ENCODE measurements at places on chromosomes 12 and 14.

DNA sequence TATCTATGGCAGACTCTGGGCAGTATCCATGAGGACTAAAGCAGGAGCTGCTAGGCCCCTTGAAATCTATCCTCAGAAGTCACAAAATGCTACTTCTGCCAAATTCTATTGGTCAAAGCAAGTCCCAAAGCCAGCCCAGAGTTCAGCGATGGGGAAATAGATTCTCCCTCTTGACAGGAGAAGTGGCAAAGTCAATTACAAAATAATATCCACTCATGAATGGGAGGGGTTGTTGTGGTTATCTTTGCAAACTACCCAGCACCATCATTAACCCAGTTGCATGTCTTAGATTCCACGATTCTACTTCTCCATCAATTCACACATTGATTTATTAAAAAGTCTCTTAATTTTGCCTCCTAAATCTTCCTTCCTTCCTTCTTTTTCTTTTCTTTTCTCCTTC lies 30.7 kb upstream of the STXBP6 start:
- no peak for DNase-seq

- no peak for DNase-seq
Observed at GRCh38 chr12:96244826-96245225, 50.7 kb downstream of the ELK3 start.

GRCh38 chr14:83988275-83988674 lies 1541.7 kb upstream of the FLRT2 start:
- no peak for DNase-seq

GRCh38 chr14:68036202-68036601 lies 216.6 kb downstream of the RAD51B start:
- DNase-seq, result no peak

- no peak for DNase-seq
Observed at GRCh38 chr14:101774006-101774795, 12.7 kb downstream of the PPP2R5C start.

DNA sequence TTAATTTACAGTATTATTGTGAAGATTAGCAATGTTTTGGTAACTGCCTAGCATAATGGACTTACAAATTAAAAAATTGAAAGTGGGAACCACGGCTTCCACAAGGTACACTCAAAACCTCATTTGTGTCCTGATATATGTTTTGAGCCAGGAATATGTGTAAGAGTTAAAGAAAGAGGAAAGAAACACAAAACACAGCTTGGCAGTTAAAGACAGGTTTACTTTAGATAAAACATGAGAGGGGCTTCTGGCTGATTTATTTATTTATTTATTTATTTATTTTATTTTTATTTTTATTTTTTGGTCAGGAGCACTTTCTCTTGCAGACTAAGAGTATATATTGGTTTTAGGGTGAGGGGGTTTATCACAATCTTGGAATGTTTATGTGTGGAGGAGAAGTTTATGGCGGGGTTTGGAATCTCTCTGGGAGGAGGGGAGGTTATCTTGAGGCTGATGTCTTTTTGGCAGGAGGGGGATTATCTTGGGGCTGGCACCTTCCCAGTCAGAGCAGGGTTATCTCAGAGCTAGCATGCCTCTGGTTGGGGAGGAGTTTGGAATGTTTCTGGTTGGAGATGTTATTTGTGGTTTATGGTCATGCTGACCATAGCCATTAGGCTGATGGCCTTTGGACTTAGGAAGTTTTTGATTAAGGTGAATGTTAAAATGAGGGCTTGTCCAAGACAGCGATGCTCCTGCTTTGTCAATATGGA lies 436.7 kb downstream of the DAD1 start:
- no peak for DNase-seq

- DNase-seq, result no peak
Observed at GRCh38 chr12:127500512-127501035, 766.4 kb upstream of the TMEM132C start.

GRCh38 chr12:53746592-53747092 lies 5.1 kb downstream of the CISTR start:
- peak; percentile 86 for DNase-seq

DNA sequence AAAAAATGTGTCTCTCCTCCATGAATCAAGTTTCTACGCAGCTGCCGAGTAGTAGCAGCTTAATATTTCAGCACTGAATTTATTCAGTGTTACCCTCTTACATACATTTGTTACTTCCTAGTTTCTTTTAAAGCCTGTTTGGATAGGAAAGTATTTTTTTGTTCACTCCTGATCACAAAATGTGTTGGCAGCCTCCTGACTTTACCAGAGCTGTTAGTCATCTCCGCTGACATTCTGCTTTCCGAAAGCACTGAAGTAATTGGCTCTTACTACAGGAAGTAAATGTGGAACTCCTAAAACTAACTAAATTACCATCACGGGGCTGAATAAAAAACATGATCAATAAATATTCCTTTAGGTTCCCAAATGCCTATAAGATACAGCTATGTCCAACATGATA lies 225.5 kb downstream of the EPS8 start:
- DNase-seq, result peak; percentile 50

DNA sequence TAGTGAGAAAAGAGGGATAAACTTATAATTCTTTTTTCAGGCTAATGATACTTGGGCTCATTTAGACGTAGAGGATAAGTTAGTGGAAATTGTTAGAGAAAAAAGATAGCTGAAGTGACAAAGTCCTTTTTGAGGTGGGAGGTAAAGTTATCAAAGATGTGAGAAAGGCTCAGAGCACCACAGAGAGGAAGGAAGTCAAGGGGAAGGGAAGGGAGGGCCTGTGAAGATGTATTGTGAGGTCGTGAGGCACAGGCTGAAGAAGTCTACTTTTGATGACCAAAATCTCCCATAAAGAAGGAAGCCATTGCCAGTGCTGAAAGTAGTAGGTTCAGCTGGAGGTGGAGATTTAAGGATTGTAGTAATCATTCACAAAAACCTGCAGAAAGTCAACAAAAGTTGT lies 19.4 kb upstream of the PTGDR start:
- DNase-seq, result peak; percentile 21

DNA sequence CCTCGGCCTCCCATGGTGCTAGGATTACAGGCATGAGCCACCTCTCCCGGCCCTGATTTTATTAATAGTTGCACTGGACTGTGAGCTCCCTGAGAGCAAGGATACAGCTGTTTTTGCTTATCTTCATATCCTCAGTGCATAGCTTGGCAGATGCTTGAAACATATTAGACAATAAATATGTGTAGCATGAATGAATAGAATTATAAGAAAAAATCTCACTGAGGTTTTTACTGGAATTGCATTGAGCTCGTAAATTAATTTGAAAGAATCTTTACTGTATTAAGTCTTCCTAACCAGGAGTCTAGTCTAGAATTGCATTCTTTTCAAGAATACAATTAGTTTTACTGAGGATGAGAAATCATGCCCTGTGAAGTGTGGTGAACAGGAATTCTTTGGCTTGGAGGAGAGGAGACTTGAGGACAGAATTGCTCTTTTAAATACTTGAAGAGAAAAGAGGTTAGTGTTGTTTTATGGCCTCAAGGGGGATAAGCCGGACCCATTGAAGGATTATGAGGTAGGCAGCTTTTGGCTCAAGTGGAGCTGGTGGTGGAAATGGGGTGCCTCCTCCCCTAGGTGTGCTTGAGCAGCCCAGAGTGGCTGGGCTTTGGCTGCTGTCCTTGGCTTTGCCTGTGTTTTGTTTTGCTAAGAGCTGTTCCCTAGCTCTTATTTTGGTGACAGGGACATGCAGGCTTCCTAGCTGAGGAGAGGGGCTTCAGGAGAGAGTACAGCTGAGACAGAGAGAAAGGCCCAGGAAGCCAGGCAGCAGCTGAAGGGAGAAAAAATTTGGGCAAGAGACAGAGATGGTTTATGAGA lies 34.0 kb downstream of the PLEKHD1 start:
- DNase-seq, result no peak

DNA sequence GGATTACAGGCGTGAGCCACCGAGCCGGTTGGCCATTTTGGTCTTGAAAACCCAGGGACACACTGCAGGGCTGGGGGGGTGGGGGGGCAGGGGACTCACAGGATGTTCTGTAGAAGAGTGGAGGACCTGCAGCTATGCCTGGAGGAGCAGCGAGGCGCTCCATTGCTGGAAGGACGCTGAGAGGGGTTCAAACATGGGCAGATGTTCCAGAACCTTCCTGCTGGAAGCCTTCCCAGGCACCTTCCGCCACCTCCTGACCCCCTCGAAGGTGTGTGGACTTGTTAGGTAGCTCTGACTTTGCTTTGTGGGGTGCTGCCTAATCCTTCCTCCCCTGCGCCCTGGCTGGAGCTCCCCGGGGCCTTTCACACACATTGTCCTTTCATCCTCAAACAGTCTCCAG lies 19.6 kb upstream of the PPP1R13B start:
- no peak for DNase-seq

GRCh38 chr12:118637767-118638370 lies 261.5 kb downstream of the SUDS3 start:
- no peak for DNase-seq

DNA sequence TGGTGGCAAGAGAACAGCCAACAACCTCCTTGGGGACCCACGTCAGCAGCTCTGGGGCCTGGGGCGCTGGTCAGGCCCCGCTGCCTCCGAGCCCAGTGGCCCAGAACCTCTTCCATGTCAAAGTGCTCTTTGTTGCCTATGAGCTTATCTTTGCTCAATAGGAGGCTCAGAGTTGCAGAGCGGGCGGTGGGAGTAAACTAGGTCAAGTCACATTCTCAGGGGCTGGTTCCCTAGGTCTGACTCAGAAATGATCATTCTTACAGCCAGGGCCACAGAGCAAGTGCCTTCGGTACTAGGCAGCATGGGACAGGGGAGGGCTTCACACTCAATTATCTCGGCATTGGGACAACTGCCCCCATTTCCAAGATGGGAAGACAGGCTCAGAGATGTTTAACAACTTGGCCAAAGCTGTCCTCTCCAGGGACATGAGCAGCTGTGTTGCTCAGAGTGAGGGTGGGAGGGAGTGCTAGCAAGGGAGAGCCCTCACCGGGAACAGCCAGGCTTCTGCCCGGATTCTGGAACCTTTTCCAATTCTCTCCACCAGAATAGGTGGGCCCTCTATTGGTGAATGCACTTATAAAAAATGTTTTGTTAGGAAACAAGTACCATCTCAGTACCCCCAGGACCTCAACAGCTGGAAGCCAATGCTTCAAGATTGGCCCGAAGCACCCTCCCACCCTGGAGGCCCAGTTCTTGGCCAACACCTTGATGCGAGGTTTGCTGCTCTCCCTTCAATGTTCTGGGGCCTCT lies 11.9 kb downstream of the SLC25A29 start:
- DNase-seq, result no peak

- no peak for DNase-seq
Observed at GRCh38 chr12:105393587-105393986, 63.1 kb downstream of the C12orf75 start.

- DNase-seq, result no peak
Observed at GRCh38 chr12:11576104-11576503, 73.4 kb upstream of the ETV6 start.

GRCh38 chr12:62044450-62045135 lies 215.6 kb upstream of the USP15 start:
- no peak for DNase-seq

DNA sequence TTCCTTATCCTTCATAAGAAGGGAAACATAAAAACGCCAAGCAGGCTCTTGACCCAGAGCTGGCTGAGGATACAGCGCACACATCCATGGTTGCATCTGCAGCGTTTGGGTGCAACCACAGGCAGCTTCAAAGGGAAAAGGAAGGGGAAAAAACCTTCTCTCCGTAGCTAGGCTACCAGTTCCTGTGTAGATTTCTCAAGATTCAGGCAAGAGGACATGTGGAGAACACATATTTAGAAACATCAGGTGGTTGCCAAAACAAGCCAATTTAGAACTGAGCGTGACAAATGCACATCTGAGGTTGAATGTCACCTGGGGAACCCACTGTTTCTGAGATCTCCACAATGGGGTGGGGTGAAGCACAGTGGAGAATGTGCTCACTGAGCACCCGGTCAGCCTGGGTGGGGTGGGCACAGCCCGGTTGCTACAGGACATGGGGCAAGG lies 78.3 kb upstream of the BDKRB2 start:
- peak; percentile 66 for DNase-seq

GRCh38 chr12:19687371-19687770 lies 248.1 kb downstream of the AEBP2 start:
- no peak for DNase-seq

GRCh38 chr14:51507511-51507905 lies 144.2 kb upstream of the FRMD6 start:
- no peak for DNase-seq

DNA sequence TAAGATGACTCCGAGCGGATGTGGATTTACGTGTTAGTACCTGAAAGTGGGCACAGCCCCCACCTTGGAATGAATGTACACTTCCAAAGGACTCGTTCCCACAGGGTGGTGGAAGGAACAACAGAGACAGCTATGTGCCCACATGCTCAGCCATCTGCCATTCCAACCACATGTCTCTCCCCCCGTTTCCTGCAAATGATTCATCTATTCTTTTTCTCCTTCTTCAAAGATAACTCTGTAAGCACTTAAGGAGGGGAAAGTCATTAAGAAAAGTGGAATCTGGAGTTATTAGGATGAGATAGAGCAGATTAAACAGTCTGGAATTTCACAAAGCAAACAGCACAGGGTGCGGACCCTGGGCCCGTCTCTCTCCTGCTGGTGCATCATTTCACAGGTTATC lies 18.5 kb upstream of the DUSP6 start:
- DNase-seq, result no peak

GRCh38 chr12:114686426-114686772 lies 2.4 kb upstream of the TBX3 start:
- no peak for DNase-seq

DNA sequence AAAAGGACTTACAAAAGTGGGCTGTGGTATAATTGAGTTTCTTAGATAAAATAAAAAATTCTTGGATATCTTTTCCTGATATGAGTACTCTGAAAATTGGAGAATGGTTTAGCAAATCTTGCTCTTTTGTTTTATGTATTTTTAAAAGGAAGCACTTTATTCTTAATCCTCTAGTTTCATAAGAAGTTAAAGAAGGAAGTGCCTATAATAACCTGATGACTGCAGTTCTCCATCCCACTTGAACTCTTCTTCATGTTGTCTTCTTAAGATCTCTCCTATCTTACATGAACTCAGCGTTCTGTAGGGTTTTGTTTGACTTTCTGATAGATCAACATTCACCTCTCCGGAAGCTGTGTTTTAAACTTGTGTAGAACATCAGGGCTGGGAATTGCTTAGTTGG lies 271.0 kb downstream of the ERC1 start:
- DNase-seq, result no peak

- no peak for DNase-seq
Observed at GRCh38 chr12:100329800-100330199, 27.1 kb upstream of the SLC17A8 start.

DNA sequence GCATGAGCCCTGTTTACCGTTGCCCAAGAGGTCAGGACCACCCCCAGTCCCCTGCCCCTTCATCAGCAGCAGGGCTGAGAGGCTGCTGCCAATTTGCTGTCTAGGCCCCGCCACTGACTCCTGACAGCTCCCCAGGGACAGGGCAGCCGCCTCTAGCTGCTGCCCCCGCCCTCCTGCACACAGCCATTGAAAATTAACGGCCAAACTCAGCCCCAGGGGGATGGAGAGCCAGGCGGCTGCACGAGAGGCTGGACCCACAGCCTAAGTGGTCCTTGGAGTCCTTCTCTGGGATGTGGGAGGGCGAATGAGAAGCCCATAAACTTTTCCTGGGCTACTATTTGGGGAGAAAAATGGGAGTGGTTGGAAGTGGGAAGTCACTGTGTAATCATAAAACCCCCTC lies 4.6 kb downstream of the FOXN4 start:
- no peak for DNase-seq

GRCh38 chr12:24625103-24625502 lies 323.8 kb downstream of the BCAT1 start:
- DNase-seq, result no peak

Data from CD4-positive, alpha-beta T cell treated with Interleukin-6 at 100 ng/mL for 8 hours (primary cell).